ENCODE measurements at places on chromosomes 3 and 15.

GRCh38 chr3:37400945-37401344, 226.6 kb upstream of the LRRFIP2 start:
- DNase-seq, result no peak

- no peak for DNase-seq
Observed at GRCh38 chr3:161305095-161305991, 66.0 kb downstream of the SPTSSB start.

DNA sequence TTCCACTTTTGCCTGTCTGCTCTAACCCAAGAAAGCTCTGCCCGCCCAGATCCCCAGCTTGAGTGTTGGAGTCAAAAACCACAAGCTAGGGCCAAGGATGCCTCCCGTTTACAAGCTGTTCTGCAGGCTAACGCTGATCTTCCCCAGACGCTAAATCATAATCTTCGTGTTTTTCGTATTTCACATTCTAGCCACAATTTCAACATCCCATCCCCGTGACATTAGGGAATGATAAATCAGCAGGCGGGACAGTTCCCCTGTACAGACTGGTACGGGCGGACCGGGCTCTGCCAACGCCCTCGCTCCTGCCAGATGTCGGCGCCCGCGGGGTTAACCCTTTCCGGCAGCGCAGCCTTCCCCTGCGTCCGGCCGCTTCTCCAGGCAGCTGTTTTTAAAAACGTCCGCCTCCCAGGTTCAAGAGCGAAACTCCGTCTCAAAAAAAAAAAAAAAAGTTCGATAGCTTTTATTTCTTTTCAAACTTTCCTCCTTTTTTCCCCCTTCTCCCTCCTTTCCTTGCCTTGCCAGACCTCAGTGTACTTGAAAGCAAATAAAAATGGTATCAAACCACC, 81.0 kb upstream of the BNC1 start:
- no peak for DNase-seq

GRCh38 chr15:84980196-84981053, 1.2 kb upstream of the PDE8A start:
- DNase-seq, result peak; percentile 80

- DNase-seq, result no peak
Observed at GRCh38 chr15:78956937-78957336, 12.1 kb upstream of the CTSH start.

- no peak for DNase-seq
Observed at GRCh38 chr15:43941555-43941954, 114.8 kb downstream of the WDR76 start.

DNA sequence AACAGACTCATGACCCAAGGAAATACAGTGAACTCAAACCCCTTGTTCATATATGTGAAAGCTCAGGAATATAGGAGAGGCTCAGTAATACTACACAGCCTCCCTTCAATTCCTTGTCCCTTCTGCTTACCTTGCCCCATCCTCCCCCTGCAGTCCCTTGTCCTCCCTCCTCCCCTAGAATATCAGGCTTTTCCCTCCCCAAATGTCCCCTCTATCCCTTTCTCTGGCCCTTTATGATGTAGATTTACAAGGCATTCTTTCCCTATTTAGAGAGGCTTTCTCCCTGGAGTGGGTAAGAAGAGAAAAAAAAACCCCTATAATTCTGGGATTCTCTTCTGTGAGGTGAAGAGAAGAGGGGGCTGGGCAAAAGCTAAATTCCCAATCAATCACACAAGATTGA, 64.9 kb upstream of the KBTBD8 start:
- DNase-seq, result no peak

GRCh38 chr15:94235041-94235440, 3.7 kb downstream of the MCTP2 start:
- DNase-seq, result no peak

- DNase-seq, result no peak
Observed at GRCh38 chr15:89161666-89162065, 59.7 kb downstream of the RLBP1 start.

DNA sequence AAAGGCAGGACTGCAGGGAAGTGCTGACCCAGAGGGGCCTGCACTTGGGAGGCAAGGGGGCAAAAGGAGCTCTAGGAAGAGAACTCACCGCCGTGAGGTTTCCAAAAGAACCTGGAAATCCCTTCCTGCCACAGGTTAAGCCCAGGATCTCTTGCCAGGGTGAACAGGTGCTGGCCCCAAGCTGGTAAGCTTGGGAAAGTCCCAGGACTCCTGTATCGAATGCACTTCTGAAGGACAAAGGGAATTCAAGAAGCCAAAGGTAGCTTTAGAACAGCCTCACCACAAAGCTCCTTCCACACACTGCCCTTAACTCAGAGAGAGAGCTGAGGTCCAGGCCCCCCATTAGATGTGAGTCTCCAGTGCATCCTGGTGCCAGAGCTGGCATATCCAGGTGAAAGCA, 11.9 kb upstream of the SKIC8 start:
- no peak for DNase-seq

GRCh38 chr3:66469220-66469640, 31.6 kb downstream of the LRIG1 start:
- no peak for DNase-seq

DNA sequence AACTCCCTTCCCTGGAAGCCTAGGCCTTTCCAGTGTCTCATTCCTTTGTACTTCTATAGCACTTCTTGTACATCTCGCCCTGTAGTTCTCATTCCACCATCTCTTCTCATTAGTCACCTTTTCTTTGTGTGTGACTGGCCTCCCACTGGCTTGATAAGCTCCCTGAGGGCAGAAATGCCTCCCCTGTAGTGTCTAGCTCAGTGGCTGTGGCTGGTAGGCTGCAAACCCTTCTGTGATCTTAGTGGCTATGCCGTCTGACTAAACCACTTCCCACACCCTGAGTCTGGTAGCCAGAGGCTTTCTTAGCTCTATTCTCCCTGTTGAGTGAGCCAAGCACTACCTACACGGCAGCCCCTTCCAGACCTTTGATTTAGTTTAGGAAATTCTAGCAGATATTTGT, 24.4 kb upstream of the TNFAIP8L3 start:
- no peak for DNase-seq

DNA sequence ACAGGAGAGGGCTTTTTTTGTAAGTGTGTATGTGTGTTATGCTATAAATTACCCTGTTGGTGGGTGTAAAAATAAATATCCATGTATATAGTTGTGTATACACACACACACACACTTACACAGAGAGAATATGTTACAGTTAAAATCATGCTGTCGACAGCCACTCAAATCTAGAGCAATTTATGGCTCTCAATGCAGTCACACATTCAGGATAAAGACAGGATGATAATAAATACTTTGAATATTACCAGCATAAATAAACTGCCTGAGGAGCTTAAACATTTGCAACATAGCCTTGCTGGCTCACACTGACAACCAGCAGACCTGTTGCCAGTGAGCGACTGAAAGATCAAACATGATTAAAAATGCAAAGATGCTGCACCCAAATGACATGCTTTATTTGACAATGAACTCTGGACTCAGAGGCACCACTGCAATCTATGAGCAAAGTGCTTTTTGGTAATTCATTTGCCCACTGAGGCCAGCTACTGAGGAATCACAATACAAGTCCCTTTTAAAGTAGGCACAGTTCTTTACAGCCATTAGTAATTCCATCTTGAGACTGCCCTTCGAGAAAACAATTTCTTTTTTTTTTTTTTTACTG, 458.9 kb downstream of the FHIT start:
- DNase-seq, result no peak

DNA sequence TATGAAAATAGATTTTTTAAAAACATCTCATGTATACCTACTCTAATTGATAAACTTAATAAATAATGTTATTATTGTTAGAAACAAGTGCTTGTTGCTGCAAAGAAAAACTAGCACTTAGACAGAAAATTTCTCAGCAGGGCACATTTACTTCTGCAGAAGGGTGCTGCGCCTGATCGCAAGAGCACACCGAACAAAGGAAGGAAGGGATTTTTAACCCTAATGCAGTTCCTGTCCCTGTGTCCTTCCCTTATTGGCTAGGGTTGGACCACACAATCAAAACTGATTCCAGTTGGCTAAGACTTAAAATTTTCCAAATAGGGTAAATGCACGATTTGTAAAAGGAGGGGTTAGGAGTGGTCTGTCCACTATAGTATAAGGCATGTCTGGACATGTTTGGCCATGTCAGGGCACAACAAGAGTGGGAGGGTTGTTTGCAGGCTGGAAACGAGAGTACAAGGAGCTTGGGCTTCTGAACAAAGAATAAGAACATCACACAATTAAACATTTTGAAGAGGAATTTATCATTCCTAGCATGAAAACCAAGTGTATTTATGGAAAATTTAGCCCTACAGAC, 4.7 kb downstream of the DTWD1 start:
- DNase-seq, result no peak

DNA sequence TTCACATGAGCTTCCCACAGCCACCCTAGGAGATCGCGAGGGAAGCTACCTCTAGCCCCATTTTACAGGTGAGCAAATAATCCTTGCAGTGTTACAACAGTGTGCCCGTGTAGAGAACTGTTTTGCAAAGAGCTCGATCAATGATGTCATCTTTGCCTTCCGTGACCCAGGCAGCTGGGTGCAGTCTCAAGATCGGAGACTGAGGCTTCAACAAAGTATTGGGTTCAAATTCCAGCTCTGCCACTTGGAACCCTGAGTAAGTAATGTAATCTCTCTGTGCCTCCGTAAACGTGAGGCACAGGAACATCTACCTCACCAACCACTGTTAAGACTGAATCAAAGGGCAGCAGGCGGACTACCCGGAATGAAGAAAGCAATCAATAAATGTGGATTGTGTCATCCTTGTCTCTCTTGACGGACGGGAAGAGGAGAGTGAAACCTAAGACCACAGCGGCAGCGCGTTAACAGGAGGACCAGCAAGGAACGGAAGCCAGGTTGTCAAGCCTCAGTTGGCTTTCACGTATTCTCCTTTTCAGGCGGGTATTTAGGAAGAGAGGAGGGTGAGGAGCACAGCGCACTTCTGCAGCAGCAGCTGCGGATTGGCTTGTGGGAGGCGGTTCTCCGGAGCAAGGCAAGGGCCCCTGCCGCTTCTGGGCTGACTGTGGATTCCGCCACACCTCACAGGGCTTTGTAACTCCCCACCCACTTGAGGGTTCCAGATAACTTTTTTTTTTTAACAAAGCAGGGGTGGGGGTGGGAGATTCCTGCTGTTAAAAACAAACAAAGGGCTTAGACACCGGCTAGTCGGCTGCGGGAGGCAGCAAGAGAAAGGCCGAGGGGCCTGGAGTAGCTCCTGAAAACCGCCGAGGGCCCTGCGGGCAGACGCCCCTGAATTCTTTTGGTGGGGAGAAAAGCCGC, 1.5 kb upstream of the SMAD3 start:
- no peak for DNase-seq

DNA sequence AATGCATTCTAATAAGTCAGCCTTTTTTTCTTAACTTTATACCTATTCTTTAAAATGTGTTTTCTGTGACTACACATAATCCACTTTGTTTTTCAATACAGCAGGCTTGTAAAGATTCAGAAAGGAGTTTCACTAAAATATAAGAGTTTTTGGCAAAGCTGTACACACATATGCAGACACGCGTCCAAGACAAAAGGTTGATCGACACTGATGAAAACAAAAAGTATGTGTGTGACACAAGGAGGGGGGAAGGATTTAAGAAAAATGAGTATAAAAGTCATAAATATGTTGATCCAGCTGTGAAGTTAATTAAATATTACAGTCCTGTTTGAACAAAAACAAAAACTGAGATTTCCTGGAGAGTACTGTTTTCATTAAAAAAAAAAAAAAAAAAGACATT, 294.5 kb upstream of the RARB start:
- no peak for DNase-seq

DNA sequence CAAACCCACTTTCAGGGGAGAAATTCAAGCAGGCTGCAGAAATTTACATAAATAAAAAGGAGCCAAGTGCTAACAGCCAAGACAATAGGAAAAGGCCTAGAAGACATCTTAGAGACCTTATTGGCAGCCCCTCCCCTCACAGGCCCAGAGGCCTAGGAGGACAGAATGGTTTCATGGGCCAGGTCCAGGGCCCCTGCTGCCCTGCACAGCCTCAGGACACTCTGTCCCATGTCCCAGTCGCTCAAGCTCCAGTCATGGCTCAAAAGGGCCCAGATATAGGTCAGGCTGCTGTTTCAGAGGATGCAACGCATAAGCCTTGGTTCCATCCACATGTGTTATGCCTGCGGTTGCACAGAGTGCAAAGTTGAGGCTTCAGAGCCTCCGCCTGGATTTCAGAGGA, 55.8 kb downstream of the SLC41A3 start:
- DNase-seq, result no peak

DNA sequence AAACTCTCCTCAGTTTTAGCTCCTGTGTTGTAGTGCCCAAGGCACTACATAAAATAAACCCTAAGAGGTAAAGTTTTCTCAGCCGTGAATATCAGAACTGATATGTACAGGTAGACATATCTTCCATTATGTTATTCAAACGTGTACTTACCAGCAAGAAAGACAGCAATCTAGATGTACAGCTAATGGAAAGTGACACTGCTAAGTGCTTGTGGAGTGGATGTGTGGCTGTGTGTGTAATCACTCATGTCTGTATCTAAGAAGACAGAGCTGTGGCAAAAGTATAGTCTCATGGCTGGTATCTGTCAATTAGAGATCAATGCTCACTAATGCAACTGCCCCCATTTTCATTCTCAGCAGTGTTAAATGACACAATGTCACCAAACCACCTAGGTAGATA, 101.3 kb downstream of the FMN1 start:
- no peak for DNase-seq

- DNase-seq, result no peak
Observed at GRCh38 chr3:155019575-155019974, 60.5 kb upstream of the MME start.

- no peak for DNase-seq
Observed at GRCh38 chr3:112632596-112632995, 8.3 kb downstream of the CCDC80 start.

DNA sequence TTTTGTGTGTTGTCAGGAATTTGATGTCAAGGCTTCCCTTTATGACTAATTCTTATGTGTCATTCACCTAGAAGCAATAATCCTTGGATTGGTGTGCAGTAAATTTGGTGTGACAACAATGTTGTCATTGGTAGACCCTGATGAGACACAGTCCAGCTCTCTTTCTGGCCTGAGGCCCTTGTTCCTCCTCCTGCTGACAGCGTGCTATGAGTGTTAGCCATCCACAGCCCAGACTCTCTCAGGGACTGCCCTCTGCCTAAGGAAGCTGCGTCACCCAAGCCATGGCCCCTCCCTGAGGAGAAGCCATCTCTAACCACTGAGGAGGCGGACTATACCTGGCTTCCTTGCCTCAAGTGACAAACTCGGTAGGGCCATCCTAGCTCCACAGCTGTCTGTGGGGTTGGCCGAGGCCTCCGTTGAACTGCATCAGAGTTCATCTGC, 13.3 kb upstream of the TM4SF1 start:
- DNase-seq, result no peak

Measured in pancreas (tissue), 10 donors.